ENCODE measurements at places on chromosomes 11 and 22.

- peak overlapping the region; percentile 93 for H3K27ac ChIP-seq
- peak; percentile 41 for DNase-seq
- peaks cover 2% of the 10 kb centered on the region for H3K36me3 ChIP-seq
- H3K4me3 ChIP-seq = peak overlapping the region; percentile 82
Observed at GRCh38 chr22:50247748-50248147, 2.9 kb upstream of the TUBGCP6 start.

DNA sequence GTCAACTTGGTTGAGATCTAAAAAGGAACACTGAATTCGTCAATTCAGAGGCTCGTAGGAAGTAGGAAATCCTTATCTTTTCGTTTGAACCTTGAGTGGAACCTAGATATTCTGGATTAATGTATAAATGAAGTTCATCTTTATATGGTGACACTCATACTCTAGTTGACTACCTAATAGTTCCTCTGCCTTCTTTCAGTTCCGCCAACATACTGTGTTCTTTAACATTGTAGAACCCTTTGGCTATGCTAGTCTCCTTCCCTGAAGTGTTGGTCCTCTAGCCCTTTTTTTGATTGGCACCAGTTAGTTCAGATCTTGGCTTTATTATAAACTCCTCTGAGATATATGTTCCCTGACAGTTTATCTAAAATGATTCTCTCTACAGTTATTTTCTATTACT is 1.5 kb downstream of the ATM start:
- no peak overlapping the region for H3K27ac ChIP-seq
- no peaks in the 10 kb centered on the region for H3K27me3 ChIP-seq
- H3K4me1 ChIP-seq = peaks cover 46% of the 10 kb centered on the region
- no peak overlapping the region for H3K4me3 ChIP-seq

DNA sequence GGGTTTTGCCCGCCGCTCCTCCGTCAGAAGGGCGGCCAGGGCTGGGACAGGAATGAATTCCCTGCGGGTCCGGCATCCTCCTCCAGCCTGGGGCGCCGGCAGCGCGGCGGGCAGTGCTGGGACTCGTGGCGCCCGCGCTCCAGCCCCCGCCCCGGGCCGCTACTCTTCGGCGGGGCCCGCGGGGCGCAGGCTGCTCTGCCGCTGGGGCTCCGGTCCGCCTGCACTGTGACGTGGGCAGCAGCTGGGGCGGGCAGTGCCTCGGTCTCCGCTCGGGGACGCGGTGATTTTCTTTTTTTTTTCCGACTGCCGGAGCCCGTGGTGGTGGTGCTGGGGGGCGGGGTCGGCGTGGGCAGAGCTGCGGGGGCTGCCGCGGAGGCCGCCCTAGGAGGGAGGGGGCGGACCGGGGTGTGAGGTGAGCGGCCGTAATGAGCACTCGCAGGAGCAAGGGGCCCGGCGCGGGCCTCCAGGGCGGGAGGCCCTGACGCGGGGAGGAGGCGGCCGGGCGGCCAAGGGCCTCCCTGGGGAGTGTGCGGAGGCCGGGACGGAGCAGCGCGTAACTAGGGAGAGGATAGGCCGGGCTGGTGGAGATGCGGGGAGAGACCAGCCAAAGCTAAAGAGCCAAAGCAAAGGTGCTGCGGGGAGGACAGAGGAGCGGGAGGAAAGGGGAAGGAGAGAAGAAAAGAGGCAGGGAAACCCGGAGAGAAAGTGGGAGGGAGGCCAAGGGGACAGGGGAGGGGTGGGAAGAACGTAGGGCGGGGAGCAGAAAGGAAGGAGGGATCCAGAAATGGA is 73.3 kb upstream of the ZBED5 start:
- peak overlapping the region; percentile 93 for H3K4me3 ChIP-seq
- DNase-seq = peak; percentile 15
- H3K36me3 ChIP-seq = no peaks in the 10 kb centered on the region
- H3K27me3 ChIP-seq = peaks cover 43% of the 10 kb centered on the region
- H3K27ac ChIP-seq = no peak overlapping the region

DNA sequence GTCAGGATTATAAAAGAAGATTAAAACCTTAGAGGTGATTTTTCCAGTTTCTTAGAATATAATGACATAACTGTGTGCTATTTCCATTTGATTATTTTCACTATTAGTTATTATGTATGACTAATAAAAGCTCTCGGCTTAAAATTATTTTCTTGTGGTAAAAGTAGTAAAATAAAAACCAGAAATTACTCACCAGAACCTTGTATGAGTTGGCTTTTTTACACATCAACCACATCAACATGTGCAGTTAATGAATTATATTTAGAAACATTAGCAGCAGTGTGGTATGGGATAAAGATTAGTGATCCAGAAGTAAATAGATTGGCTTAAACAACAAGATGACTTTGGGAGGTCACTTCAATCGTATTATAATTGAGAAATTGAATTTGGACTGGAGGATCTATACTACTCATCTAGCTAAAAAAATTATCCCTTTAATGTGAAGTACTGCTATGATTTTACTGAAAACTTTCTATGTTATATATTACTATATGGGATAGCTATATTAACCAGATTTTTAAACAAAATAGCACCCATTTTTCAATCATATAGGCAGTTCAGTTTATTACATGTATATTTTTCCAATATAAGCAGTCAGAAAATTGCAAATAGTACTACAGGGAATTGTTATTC is 2.8 kb upstream of the BCO2 start:
- peaks cover 2% of the 10 kb centered on the region for H3K36me3 ChIP-seq
- H3K27ac ChIP-seq = no peak overlapping the region
- H3K4me3 ChIP-seq = no peak overlapping the region
- no peak for DNase-seq

- peaks cover 15% of the 10 kb centered on the region for H3K4me1 ChIP-seq
- H3K4me3 ChIP-seq = no peak overlapping the region
- peaks cover 2% of the 10 kb centered on the region for H3K36me3 ChIP-seq
- H3K27me3 ChIP-seq = no peaks in the 10 kb centered on the region
- no peak overlapping the region for H3K27ac ChIP-seq
Observed at GRCh38 chr22:24165673-24166072, 15.6 kb upstream of the SUSD2 start.

DNA sequence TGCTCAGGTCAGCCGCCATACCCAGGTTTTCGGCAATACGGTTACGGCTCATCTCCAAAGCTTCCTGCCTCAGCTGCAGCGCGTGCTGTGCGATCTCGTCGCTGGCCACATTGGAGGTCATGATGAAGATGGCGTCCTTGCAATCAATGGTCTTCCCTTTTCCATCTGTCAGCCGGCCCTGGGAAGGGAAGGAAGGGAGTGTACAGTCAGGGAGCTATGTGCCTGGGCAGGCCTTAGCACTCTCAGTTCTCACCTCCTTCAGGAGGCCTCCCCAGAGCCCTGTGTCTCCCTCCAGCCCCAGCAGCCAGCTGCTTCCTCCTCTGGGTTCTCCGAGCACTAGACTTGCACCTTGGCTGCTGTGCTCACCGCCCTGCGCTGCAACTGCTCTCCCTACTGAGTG is 51.5 kb upstream of the PHOX2A start:
- H3K4me3 ChIP-seq = no peak overlapping the region
- no peaks in the 10 kb centered on the region for H3K27me3 ChIP-seq
- no peak overlapping the region for H3K27ac ChIP-seq

- peaks cover 2% of the 10 kb centered on the region for H3K4me1 ChIP-seq
- peaks cover 3% of the 10 kb centered on the region for H3K36me3 ChIP-seq
- H3K27me3 ChIP-seq = no peaks in the 10 kb centered on the region
- no peak overlapping the region for H3K4me3 ChIP-seq
Observed at GRCh38 chr22:31683181-31684105, 21.4 kb upstream of the PISD start.

DNA sequence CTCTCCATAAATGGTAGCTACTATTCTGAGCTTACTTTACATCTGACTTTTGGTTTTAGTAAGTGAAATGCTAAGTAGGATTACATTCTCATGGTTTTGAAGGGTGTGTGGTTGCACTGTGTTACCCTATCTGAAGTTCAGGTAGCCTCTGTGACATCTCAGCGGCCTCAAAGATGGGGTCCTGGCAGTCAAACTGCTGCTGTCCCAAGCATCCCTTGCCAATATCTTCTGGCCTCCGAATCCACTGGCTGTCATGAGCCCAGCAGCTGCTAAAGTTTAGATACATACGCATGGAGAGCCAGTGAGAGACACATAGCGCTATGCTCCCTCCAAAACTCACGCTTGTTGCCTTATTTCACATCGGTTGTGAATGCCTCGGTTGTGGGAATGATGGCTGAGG is 34.9 kb downstream of the UBASH3B start:
- H3K4me3 ChIP-seq = peak overlapping the region; percentile 75
- H3K27me3 ChIP-seq = no peaks in the 10 kb centered on the region
- H3K36me3 ChIP-seq = no peaks in the 10 kb centered on the region
- peaks cover 31% of the 10 kb centered on the region for H3K4me1 ChIP-seq
- DNase-seq = no peak
- H3K27ac ChIP-seq = peak overlapping the region; percentile 87

DNA sequence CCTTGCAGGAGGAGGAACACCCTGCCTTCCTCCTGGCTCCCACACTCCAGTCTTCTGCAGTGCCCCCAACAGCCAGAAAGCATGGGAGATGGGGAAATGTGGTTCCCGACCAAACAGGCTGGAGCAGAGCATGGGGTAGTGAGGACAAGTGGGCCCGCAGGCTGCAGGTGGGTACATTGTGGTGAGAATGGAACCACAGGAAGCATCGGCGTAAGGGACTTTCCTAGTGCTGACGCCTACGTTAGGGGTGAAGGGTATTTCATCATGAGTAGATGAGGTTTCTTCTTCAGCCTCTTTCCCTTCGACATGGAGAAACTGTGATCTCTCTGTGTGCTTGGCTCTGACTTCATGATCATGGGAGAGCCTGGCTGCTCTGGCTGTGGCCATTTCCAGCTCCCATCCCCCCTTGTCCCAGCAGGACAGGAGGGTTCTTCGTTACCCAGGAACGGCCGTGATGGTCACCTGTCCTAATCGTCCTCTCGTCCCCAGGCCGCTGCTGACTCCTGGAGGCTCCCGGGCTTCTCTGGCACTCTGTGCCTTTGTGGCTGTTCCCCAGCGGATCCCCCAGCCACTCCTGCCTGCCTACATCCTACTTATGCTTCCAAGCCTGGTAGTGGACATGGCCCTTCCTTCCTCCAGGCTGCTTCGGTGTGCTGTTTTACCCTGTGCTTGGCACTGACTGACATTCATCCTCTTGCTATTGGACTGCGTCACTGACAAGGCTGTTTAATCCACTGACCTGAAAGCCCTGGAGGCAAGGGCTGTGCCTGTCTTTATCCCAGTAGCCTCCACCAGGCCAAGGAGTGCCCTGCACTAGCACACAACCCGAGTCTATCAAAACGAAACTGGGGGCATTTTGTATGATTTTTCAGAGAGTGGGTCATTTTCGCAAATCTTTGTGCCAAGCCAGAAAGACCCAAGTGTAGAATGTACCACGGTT is 65.2 kb upstream of the CECR2 start:
- peaks cover 17% of the 10 kb centered on the region for H3K4me1 ChIP-seq
- H3K27ac ChIP-seq = peak overlapping the region; percentile 92
- no peaks in the 10 kb centered on the region for H3K36me3 ChIP-seq
- DNase-seq = peak; percentile 46
- peak overlapping the region; percentile 68 for H3K4me3 ChIP-seq

DNA sequence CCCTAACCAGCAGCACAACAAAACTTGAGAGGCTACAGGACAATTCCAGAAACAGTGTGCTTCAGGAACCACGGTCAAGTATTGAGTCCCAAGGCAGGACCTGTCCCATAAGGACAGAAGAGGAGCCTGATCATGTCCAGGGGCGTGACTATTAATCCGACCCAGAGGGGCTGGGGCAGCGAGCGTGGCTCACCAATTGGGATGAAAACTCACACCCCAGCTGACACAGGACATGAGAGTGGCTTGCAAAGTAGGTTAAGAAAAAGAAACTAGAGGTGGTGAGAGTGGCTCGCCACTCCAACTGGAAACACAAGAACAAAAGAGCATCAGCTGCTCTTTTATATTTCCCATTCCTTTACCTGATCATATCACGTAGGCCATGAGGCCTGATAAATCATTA is 16.0 kb upstream of the FEZ1 start:
- H3K27ac ChIP-seq = peak overlapping the region; percentile 95
- peaks cover 25% of the 10 kb centered on the region for H3K4me1 ChIP-seq
- no peak for DNase-seq
- H3K4me3 ChIP-seq = no peak overlapping the region
- no peaks in the 10 kb centered on the region for H3K36me3 ChIP-seq

- H3K36me3 ChIP-seq = peaks cover 11% of the 10 kb centered on the region
- no peak for DNase-seq
- H3K4me3 ChIP-seq = no peak overlapping the region
- no peak overlapping the region for H3K27ac ChIP-seq
- peaks cover 13% of the 10 kb centered on the region for H3K4me1 ChIP-seq
Observed at GRCh38 chr22:38796262-38796957, 2.5 kb upstream of the DNAL4 start.

GRCh38 chr11:24844406-24844805 is 347.6 kb downstream of the LUZP2 start:
- no peak overlapping the region for H3K27ac ChIP-seq
- no peaks in the 10 kb centered on the region for H3K4me1 ChIP-seq
- no peak overlapping the region for H3K4me3 ChIP-seq

DNA sequence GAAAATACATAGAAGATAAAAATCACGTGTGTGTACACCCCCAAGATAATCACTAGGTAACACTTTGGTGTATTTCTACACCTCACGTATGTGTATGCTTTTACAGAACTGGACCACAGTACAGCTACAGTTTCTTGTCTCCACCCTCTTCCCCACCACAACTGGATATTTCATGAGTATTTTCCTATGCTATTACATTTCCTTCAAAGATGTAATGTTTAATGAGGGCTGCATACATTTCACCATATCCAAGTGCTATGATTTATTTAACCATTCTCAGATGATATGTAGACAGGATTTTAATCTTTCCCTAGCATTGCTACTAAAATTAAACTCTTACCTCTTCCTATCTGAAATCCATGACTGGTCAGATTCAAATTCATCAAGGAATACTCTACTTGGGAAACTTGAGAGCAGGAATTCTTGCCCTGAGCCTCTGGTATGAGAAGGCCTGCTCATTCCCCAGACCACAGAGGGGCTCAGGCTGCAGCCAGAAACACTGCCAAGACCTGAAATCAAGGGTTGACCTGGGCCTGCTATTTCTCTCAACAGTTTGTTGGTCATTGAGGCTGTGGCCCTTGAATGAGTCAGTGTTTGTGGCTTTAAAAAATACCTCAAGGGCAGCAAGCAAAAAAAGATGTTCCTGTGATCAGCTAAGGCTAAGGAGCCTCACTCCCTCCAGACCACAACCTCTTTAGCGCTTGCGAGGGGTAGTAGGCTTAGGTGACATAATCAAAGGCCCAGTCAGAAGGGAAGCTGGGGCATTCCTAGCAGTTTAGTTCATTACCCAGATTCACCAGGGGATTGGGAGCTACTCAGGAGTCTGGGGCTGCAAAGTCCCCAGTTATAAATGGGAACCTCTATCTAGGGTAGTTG is 55.5 kb downstream of the ABTB2 start:
- H3K27me3 ChIP-seq = peaks cover 9% of the 10 kb centered on the region
- H3K4me3 ChIP-seq = no peak overlapping the region
- DNase-seq = no peak

Data from T-helper 17 cell (primary cell).